ENCODE measurements at places on chromosomes 13 and 19.

DNA sequence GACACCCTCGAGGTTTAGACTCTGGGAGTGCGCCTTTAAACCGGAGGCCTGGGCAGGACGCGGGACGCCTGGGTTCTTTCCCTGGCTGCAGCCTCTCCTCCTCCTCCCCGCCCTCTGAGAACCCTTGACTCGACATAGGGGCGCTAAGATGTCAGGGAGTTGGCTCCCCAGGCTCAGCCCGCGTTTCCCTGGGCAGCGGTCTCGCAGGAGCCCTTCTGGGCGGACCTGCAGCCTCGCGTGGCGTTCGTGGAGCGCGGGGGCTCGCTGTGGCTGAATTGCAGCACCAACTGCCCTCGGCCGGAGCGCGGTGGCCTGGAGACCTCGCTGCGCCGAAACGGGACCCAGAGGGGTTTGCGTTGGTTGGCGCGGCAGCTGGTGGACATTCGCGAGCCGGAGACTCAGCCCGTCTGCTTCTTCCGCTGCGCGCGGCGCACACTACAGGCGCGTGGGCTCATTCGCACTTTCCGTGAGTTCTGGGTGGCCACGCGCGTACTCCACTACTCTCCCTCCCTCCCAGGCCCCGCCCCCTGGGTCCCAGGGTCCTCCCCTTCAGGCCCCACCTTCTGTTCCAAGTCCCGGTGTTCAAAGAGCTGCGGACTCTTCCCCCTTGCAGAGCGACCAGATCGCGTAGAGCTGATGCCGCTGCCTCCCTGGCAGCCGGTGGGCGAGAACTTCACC lies 1.3 kb downstream of the ICAM5 start:
- DNase-seq, result peak; percentile 33

- peak; percentile 27 for DNase-seq
Observed at GRCh38 chr13:20716951-20717350, 13.5 kb downstream of the IL17D start.

DNA sequence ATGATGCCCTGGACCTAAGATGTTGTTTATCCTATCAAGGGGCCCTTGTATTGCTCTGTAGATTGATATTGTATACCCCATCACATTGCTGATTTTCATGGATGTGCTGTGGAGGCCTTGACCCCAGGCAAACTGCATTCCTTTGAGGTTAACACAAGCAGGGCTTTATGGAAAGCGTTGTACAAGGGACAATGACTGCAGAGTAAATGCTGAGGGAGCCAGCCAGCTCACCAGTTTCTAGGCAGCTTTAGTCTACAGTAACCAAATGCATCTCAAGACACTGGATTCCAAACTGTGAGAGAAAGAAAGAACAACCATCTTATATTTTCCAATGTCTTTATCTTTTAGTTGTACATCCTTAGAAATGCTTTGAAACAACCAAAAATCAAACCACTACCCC lies 34.1 kb upstream of the EDNRB start:
- DNase-seq, result no peak

GRCh38 chr13:82688400-82688994 lies 1193.8 kb downstream of the SLITRK1 start:
- no peak for DNase-seq

GRCh38 chr13:103952183-103952582 lies 886.0 kb upstream of the SLC10A2 start:
- no peak for DNase-seq

DNA sequence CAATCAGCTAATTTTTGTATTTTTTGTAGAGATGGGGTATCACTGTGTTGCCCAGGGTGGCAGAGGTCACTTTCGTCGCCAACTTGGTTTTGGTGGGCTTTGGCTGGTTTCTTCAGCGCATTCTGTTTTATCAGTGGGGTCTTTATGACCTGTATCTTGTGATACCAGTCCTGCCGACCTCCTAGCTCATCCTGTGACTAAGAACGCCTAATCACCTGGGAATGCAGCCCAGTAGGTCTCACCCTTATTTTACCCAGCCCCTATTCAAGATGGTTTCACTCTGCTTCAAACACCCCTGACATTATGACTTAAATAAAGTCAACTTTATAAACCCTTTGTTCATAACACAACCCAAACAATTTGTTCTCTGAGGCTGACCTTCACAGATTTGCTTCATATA lies 3.0 kb upstream of the ZNF878 start:
- no peak for DNase-seq

DNA sequence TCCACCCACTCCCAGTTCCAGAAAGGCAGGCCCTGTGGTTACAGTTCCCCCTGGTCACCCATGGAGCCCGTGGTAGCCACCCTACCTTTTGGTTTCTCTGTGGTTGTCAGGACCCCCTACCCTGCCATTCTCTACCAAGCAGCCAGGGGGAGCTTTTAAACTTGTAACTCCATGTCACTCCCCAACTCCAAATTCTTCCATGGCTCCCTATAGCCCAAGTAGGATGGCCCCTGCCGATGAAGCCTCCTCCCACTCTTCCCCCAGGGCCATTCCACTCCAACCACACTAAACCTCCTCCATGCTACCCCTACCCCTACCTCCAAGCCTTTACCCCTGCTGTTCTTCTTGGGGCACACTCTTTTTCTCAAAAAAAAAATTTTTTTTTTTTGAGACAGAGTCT lies 2.2 kb downstream of the S1PR2 start:
- DNase-seq, result peak; percentile 30

DNA sequence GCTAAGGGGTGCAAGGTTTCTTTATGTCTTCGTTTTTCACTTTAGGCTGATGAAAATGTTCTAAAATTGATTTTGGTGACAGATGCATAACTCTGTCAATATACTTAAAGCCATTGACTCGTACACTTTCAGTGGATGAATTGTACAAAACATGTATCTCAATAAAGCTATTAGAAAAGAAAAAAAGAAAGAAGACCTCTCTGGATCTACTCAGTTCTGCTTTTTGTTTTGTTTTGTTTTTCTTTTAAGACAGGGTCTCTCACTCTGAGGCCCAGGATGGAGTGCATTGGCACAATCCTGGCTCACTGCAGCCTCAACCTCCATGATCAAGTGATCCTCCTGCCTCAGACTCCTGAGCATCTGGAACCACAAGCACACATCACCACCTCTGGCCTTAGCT lies 3.5 kb downstream of the SIGLEC5 start:
- no peak for DNase-seq

- DNase-seq, result peak; percentile 29
Observed at GRCh38 chr13:89925107-89925506, 1422.4 kb upstream of the MIR17HG start.

GRCh38 chr19:44734357-44734756 lies 14.2 kb upstream of the BCL3 start:
- DNase-seq, result no peak

DNA sequence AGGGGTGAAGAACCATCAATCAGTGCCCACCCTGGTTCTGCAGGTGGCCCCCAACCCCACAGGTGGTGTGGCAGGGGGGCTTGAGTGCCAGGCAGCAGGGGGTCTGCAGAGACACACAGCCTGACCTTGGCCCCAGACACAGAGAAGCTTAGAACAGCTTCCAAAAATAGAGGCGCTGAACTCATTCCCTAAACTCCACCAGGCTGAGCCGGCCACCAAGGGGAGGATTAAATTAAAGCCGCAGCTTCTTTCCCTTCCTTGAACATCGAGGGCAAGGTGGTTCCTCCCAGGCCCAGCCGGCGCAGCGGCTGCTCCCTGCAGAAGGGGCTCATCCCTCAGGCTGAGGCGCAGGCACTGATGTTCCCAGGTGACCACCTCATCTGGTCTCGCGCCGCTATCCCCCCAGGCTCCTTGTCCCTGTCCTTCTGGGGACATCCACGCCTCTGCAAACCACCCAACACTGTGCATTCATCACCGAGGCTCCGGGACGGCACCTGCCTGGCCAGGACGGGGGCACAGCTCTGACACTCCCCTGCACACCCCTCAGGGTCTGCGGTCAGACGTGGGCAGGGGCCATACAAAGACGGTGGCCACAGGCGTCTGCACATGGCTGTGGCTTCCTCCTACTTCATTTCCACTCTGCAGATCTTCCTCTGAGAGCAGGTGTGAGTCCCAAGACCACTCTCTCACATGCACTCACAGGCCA lies 30.9 kb downstream of the LAMP1 start:
- no peak for DNase-seq

DNA sequence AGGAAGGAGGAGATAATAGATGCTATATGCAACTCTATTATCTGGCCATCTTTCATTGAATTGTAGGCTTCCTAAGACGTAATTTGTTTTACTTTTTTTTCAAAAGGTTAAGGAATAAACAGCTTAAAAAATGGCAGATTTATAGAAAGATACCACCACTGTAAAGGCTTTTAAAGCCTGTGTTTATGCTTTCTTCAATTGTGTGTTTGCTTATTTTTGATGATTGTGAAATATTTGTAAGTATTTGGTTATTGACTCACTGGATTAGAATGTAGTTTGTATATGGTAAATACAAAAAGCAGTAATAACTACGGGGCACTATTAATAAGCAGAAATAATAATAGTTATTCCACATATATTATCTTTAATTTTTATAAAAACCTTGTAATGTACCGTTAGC lies 437.9 kb downstream of the KLF5 start:
- no peak for DNase-seq

DNA sequence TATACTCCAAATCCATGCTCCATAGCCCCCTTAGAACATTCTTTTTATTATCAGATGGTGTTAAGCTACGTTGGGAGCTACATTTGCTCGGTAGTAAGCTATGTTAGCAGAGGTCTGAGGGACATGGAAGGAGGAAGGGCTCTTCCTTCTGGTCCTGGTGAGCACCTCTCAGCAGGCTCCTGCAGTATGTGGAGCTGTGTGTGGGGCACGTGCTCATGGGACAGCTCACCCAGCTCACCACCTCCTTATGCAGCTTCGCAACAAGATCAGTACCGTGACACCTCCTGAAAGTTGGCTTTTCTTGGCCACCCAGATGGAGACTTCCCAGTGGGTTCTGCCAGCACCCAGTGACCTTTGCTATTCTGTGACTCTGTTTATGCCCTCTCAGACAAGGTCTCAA lies 400.5 kb upstream of the SLC10A2 start:
- no peak for DNase-seq

- no peak for DNase-seq
Observed at GRCh38 chr13:98293103-98293502, 116.0 kb upstream of the RNF113B start.

GRCh38 chr19:54532528-54532927 lies 29.9 kb downstream of the LAIR2 start:
- DNase-seq, result no peak

- DNase-seq, result peak; percentile 82
Observed at GRCh38 chr19:38145623-38146022, 78.4 kb downstream of the DPF1 start.

DNA sequence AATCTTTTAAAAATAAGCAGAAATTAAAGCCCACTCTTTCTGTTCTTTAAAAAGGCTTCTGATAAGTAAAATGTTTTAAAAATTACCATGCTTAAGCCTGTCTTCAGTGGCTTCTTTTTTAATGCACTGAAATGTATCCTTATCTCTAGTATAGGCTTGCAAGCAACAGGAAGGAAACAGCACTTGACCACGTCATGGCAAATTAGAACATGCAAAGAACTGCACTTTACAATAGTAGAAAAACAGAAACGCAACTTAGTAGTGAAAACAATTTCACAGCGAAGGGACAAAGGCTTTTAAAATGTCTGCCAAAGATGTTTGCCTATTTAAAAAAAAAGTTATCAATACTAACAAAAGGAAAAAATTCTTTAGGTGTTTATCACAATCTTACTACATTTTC lies 36.3 kb downstream of the ELF1 start:
- DNase-seq, result no peak

- peak; percentile 28 for DNase-seq
Observed at GRCh38 chr19:49056101-49056901, 1.2 kb downstream of the CGB7 start.

- DNase-seq, result no peak
Observed at GRCh38 chr19:29606420-29606747, 301 bp downstream of the POP4 start.

GRCh38 chr13:60331249-60332012 lies 65.6 kb upstream of the TDRD3 start:
- no peak for DNase-seq

DNA sequence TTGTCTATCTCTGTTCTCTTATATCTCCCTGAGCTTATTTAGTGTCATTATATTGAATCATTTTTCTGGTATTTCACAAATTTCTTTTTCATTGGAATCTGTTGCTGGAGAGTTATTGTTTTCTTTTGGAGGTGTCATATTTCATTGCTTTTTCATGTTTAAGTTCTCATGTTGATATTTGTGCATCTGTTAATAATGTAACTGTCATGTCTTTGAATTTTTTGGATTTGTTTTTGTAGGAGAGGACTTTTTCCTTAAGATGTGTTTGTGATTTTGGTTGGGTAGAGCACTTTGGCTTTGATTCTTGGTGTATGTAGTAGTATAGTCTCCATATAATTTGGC lies 64.0 kb downstream of the DNAJC3 start:
- no peak for DNase-seq

DNA sequence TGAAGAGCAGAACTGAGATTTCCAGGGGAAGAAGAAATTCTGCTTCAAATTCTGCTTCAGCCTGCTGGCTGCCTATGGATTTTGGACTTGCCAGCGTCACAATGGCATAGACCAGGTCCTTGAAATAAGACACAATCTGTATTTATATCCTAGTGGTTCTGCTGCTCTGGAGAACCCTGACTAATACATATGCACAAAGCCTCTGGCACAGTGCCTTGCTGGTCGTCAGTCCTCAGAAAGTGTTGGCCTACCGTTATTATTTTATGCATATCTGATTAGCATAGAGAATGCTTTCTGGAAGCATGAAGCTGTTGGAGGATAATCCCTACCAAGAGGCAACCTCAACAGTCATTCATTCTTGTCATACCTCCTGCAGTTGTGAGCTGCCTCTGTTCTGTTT lies 213.7 kb downstream of the B3GLCT start:
- DNase-seq, result no peak

DNA sequence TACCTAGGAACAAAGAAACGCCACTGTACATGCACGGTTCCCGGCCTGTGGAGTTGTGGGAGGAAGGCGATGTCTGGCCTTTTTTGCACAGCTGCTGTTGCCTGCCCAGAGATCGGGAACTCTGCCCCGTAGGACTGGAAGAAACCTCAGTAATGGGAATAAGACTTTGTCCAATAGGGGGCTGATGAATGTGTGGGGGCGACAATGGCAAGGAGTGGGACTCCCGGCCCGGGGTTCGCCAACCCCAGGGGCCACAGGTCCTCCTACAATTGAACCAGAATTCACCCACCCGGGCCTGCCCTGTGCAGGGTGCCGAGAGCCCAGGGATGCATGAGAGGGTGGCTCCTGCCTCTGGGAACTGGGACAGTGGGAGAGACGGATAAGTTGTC lies 2.0 kb upstream of the CEBPA start:
- no peak for DNase-seq

DNA sequence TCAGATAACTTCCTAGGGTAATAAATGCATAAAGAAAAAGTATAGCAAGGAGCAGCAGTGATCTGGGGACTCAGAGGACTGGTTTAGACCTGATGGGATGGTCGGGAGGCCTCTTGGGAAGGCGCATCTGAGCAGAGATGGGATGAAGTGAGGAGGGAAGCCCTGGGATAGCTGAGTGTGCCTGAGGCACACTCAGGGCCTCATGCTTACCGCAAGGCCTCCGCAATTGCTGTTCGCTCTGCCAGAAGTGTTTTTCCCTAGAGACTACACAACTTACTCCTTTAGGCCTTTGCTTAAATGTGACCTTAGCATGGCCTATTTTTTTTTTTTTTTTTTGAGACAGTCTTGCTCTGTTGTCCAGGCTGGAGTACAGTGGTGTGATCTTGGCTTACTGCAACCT lies 4.1 kb upstream of the DLL3 start:
- DNase-seq, result peak; percentile 6

GRCh38 chr13:76775088-76775740 lies 111.0 kb downstream of the KCTD12 start:
- no peak for DNase-seq

Measured in NCI-H2171 treated with DMSO at 0.1 percent for 48 hours (cell line).